ENCODE measurements at places on chromosomes 12 and 14. TPM values are rescaled to one million over a fixed set of nuclear protein-coding genes. Genes with fewer than 3 reads are reported as not detected.

KRT85 gene
- not detected for total RNA-seq

- no peaks in the 10 kb centered on the region for H3K4me1 ChIP-seq
- no peaks in the 10 kb centered on the region for H3K36me3 ChIP-seq
- no peak overlapping the region for H3K4me3 ChIP-seq
Measured at GRCh38 chr12:94954948-94955592, 48.4 kb downstream of the NDUFA12 start.

- H3K36me3 ChIP-seq = peaks cover 50% of the 10 kb centered on the region
- DNase-seq = no peak
Measured at GRCh38 chr14:104757238-104757585, 4.3 kb downstream of the SIVA1 start.

DNA sequence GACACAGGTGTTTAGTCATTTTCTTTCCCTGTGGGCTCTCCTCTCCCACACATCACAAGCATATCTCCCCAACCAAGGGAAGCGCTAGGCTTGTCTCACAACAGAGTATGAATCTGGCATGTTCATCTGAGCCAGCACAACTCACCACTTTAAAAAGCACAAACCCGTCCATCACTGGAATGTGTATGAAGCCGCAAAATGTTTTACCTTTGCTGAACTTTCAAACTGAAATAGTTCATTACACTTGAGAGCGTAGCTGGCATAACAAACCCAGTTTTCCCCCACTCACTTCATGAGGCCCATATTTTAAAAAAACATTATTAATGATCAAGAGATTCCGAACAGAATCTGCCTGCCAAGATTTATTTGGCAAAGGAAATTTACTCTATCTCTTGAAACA, 15.8 kb downstream of the NID2 start:
- H3K27me3 ChIP-seq = no peaks in the 10 kb centered on the region
- no peaks in the 10 kb centered on the region for H3K36me3 ChIP-seq
- H3K27ac ChIP-seq = peak overlapping the region; percentile 26
- no peak overlapping the region for H3K4me3 ChIP-seq
- H3K4me1 ChIP-seq = peaks cover 11% of the 10 kb centered on the region

PACS2 gene
- 86.6 TPM for total RNA-seq

SALL2 gene
- total RNA-seq = 8.1 TPM

- H3K4me3 ChIP-seq = no peak overlapping the region
- peaks cover 26% of the 10 kb centered on the region for H3K36me3 ChIP-seq
- H3K4me1 ChIP-seq = no peaks in the 10 kb centered on the region
Measured at GRCh38 chr12:106455111-106455510, 97.6 kb downstream of the POLR3B start.

DNA sequence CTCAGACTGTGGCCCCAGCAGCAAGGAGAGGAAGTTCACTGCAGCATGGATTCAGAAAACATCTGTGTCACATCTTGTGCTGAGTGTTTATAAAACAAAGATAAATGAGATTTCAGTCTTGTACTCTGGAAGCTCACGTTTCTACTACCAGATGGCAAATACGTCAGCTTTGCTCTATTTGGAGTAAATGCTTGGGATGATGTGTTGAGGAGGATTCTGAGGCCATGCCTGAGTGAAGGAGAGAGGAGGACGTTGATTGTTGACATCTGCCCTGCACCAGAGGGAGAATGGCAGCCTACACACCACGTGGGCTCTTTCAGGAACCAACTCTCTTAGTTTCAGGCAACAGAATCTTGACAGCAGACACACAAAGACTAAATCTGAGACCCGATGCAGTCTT, 188.9 kb downstream of the TMEM132C start:
- H3K27me3 ChIP-seq = no peaks in the 10 kb centered on the region
- no peak overlapping the region for H3K27ac ChIP-seq
- no peaks in the 10 kb centered on the region for H3K36me3 ChIP-seq

SLC35F4 gene
- total RNA-seq = not detected

- H3K36me3 ChIP-seq = no peaks in the 10 kb centered on the region
- H3K4me3 ChIP-seq = no peak overlapping the region
- peak; percentile 28 for DNase-seq
- no peaks in the 10 kb centered on the region for H3K27me3 ChIP-seq
- peaks cover 24% of the 10 kb centered on the region for H3K4me1 ChIP-seq
Measured at GRCh38 chr14:103836976-103837725, 10.2 kb downstream of the PPP1R13B start.

SYNE2 gene
- 121 TPM for total RNA-seq

FAM90A1 gene
- total RNA-seq = 0.43 TPM

IFNG-AS1 gene
- total RNA-seq = not detected

- no peaks in the 10 kb centered on the region for H3K27me3 ChIP-seq
- H3K27ac ChIP-seq = no peak overlapping the region
- no peaks in the 10 kb centered on the region for H3K4me1 ChIP-seq
- H3K36me3 ChIP-seq = no peaks in the 10 kb centered on the region
- H3K4me3 ChIP-seq = no peak overlapping the region
Measured at GRCh38 chr12:44904321-44904720, 28.2 kb upstream of the NELL2 start.

CCNT1 gene
- total RNA-seq = 31.2 TPM

DNA sequence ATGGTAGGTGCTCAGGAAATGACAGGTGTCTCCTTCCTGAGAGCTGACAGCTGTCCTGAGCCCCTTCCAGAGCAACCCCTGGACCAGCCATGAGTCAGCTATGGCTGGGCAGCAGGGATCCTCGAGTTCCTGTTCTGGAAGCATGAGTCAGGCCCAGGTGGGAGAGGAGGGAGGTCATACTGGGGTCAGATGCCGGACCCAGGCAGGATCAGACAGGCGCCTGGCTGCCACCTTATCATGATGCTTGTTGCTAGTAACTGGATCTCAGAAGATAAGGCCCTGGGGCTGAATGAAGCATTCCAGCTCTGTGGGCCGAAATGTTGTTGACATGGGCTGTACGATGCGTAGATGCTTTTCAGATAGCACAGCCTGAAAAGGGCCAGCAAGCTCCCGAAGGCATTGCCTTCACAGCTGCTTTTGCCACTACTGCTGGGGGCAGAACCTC, 17.4 kb upstream of the KRT7 start:
- no peaks in the 10 kb centered on the region for H3K36me3 ChIP-seq
- H3K27me3 ChIP-seq = no peaks in the 10 kb centered on the region
- peaks cover 14% of the 10 kb centered on the region for H3K4me1 ChIP-seq
- no peak overlapping the region for H3K27ac ChIP-seq
- DNase-seq = peak; percentile 68

DNA sequence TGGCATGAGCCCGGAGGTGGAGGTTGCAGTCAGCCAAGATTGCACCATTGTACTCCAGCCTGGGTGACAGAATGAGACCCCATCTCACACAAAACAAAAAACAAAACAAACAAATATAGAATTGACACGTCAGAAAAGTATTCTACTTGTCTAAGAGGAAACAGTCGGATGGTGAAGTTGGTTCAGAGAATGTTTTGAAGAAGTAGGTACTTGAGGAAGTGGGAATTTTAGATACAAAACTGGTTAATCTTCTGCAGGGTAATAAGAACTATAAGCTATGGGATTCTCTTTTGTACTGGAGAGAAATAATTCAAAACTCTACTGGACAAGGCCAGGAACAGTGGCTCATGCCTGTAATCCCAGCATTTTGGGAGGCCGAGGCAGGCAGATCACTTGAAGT, 14.6 kb upstream of the TCTN1 start:
- H3K4me3 ChIP-seq = no peak overlapping the region
- H3K27me3 ChIP-seq = no peaks in the 10 kb centered on the region
- H3K4me1 ChIP-seq = no peaks in the 10 kb centered on the region
- no peak overlapping the region for H3K27ac ChIP-seq
- no peak for DNase-seq

DNA sequence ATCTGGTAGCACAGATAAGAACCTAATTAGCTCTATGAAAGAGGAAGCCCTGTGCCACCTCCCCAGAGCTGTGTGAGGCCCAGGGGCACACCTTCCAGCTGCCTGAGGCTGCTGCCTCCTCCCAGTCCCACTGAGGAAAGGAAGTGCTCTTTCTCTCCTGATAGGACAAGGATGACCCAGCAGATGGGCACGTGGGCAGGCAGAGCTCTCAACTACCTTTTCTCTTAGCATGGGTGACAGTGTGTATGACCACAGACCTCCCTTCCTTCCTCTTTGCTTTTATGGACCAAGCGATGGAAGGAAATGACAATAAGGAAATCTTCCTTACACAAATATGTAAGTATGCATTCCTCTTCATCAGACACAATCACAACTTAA, 127.6 kb upstream of the AMIGO2 start:
- H3K4me3 ChIP-seq = no peak overlapping the region
- H3K27me3 ChIP-seq = no peaks in the 10 kb centered on the region
- H3K36me3 ChIP-seq = no peaks in the 10 kb centered on the region
- peaks cover 22% of the 10 kb centered on the region for H3K4me1 ChIP-seq

DNA sequence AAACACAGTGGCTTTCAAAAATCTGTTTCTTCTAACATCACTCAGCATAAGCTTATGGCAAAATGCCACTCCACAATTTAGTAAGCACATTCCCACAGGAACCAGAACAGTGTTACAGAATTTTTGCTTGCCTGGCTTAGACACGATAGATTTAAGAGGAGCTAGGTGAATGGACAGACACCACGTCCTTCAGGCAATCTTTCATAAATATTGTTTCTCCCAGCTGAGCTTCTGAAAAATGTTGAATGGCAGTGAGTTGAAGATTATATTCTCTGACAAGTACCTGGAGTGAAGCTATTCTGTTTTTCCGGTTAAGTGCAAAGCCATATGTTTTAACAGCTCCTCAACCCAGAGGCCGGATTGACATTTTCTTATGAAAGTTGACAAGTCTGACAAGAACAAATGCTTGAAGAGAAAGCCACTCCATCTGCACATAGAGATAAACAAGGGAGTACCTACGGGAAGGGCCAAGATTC, 102.0 kb downstream of the FSCB start:
- H3K27me3 ChIP-seq = no peaks in the 10 kb centered on the region
- no peaks in the 10 kb centered on the region for H3K4me1 ChIP-seq
- DNase-seq = no peak

CIDEB gene
- 18.8 TPM for total RNA-seq

FAR2 gene
- 13.3 TPM for total RNA-seq

- H3K27ac ChIP-seq = no peak overlapping the region
- DNase-seq = peak; percentile 58
- no peak overlapping the region for H3K4me3 ChIP-seq
- peaks cover 5% of the 10 kb centered on the region for H3K4me1 ChIP-seq
- no peaks in the 10 kb centered on the region for H3K36me3 ChIP-seq
- no peaks in the 10 kb centered on the region for H3K27me3 ChIP-seq
Measured at GRCh38 chr12:125050446-125050845, 14.8 kb upstream of the AACS start.

- H3K4me3 ChIP-seq = no peak overlapping the region
- no peaks in the 10 kb centered on the region for H3K36me3 ChIP-seq
- no peaks in the 10 kb centered on the region for H3K27me3 ChIP-seq
- DNase-seq = no peak
Measured at GRCh38 chr12:99121546-99121945, 476.5 kb downstream of the APAF1 start.

DNA sequence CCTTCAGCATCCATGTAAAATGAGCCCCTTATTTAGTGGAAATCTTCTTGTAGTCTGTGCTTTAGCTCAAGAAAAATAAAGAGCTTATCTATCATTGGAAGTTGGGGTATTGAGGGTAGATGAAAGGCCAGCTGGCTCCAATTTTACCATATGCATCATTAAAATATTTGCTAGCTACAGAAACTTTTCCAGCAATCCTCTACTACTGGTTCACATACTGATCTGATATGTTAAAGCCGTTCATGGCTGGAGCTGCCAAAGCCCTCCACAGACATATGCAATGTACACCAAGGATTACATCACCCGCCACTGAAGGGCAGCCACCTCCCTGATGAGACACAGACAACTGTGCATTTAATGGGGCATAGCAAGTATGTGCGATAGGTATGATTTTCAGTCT, 1205.3 kb downstream of the GALC start:
- no peak overlapping the region for H3K27ac ChIP-seq
- no peak overlapping the region for H3K4me3 ChIP-seq
- no peaks in the 10 kb centered on the region for H3K4me1 ChIP-seq
- H3K36me3 ChIP-seq = no peaks in the 10 kb centered on the region
- DNase-seq = no peak

GRCh38 chr12:45613296-45613695, 116.2 kb upstream of the ARID2 start:
- no peak overlapping the region for H3K27ac ChIP-seq
- peaks cover 10% of the 10 kb centered on the region for H3K27me3 ChIP-seq
- no peak for DNase-seq
- no peaks in the 10 kb centered on the region for H3K4me1 ChIP-seq
- H3K36me3 ChIP-seq = no peaks in the 10 kb centered on the region

DNA sequence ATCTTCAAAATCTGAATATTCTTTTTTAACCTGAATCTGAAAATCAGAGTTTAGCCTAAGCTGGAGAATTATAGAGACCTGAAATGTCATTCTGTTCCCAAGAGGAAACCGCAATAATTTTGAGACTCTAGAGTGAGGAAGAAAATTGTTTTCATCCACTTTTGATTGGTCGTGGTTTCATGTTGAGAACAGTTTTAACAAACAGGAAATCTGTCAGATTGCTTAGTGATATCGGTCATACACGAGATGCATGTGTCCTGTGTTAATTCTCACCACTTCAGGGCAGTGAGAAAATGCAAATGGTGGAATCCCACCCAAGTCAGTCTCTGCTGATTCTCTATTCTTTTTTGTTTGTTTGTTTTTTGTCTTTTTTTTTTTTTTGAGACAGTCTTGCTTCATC, 1498.5 kb upstream of the TMEM132C start:
- H3K4me1 ChIP-seq = no peaks in the 10 kb centered on the region
- DNase-seq = no peak
- H3K4me3 ChIP-seq = no peak overlapping the region
- no peak overlapping the region for H3K27ac ChIP-seq

DNA sequence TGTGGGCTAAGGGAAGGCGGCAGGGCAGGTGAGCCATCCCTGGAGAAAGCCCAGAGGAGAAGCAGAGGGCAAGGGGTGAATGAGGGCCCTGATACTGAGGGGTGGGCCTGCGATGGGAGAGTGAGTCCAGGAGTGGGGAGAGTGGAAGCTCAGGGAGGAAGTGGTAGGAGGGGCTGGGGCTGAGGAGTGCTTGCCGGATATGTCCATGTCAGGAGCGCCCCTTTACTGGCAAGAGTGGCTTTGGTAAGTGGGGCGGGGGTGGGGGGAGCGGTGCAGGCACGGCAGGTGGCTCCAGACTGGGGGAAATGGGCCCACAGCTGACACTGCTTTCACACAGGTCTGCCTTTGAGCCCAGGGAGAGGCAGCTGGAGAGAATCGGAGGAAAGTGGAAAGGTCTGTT, 86.4 kb upstream of the GPR68 start:
- H3K27me3 ChIP-seq = no peaks in the 10 kb centered on the region
- H3K36me3 ChIP-seq = no peaks in the 10 kb centered on the region
- H3K4me3 ChIP-seq = no peak overlapping the region

DNA sequence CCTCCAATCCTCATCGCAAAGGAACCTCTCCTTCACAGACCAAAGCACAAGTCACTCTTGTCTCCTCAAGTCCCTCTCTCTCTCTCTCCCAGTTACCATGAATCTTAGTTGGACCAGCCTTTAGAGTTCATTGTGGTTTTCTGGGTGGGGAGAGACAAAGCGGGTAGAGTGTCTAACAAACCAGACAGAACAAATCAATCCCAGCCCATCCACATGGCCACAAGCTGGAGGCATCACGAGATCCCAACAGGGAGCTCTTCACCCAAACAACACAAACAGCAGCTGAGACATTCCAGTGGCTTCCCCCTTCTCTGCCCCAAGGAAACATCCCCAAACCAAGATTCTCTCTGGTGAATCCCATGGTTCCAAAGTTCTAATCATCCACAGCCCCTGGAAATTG, 22.4 kb downstream of the ACTN1 start:
- H3K4me1 ChIP-seq = peaks cover 72% of the 10 kb centered on the region
- no peaks in the 10 kb centered on the region for H3K36me3 ChIP-seq
- no peak overlapping the region for H3K4me3 ChIP-seq
- DNase-seq = no peak
- H3K27me3 ChIP-seq = no peaks in the 10 kb centered on the region

- H3K4me3 ChIP-seq = no peak overlapping the region
- no peak for DNase-seq
- no peaks in the 10 kb centered on the region for H3K36me3 ChIP-seq
- H3K4me1 ChIP-seq = no peaks in the 10 kb centered on the region
Measured at GRCh38 chr12:103848917-103849491, 8.0 kb upstream of the NT5DC3 start.

All from upper lobe of right lung (tissue), 1 donor.